ENCODE measurements at places on chromosomes 7 and 10.

- no peak for DNase-seq
Measured at GRCh38 chr7:135160098-135160857, 10.2 kb downstream of the CYREN start.

DNA sequence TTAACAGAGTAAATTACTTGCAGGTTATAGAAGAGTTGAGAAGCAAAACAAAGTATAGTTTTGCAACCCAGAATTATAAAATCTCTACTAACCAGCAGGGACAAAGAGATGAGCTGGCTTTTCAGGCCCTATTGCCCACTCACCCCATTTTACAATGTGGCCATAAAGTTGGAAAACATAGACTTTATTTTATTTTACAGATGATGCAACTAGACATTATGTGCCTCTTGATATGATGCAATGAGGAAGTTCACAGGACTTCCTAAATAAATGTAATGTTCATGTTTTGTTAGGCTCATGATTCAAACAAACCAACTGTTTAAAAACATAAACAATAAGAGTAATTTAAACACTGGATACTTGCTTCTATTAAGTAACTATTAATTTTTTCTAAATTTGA, 141.1 kb upstream of the WNT16 start:
- DNase-seq = no peak

DNA sequence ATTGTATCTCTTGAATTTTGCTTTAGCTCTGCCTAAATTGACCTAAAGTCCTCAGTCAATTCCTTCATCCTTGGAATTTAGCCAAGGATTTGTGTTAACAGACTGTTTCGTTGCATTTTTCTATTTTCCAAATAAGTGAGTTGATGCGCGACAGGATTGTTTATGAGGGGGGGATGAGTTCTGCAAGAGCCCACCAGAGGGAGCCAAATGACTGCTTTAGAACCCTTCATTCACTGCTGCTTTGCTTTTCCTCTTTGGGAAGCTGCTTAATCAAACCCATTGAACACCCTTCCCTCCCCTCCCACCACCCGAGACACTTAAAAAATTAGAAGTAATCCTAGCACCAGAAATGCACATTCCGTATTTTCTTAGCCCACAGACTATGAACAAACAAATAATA, 33.7 kb upstream of the PTF1A start:
- no peak for DNase-seq

- no peak for DNase-seq
Measured at GRCh38 chr7:77538281-77539212, 1.5 kb downstream of the PTPN12 start.

DNA sequence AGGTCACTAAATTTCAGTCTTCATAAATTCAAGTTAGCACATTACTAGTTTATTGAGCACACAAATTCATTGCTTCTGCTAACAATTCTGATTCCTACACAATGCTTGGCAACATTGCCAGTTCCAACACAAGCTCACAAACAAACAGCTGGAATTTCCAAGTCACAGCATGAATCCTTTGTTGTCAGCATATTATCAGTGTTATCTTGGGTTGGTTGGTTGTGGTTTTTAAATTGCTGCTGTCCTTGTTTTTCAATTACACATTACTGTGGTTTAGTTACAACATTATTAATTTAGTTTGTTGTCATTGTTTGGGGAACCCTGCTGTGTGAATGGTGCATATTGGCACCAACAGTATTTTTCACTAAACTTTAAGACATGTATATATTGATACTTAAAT, 86.0 kb upstream of the ARID5B start:
- DNase-seq = no peak

- no peak for DNase-seq
Measured at GRCh38 chr10:57222129-57222528, 861.1 kb upstream of the ZWINT start.

- DNase-seq = no peak
Measured at GRCh38 chr10:43026039-43026973, 50.6 kb upstream of the RET start.

DNA sequence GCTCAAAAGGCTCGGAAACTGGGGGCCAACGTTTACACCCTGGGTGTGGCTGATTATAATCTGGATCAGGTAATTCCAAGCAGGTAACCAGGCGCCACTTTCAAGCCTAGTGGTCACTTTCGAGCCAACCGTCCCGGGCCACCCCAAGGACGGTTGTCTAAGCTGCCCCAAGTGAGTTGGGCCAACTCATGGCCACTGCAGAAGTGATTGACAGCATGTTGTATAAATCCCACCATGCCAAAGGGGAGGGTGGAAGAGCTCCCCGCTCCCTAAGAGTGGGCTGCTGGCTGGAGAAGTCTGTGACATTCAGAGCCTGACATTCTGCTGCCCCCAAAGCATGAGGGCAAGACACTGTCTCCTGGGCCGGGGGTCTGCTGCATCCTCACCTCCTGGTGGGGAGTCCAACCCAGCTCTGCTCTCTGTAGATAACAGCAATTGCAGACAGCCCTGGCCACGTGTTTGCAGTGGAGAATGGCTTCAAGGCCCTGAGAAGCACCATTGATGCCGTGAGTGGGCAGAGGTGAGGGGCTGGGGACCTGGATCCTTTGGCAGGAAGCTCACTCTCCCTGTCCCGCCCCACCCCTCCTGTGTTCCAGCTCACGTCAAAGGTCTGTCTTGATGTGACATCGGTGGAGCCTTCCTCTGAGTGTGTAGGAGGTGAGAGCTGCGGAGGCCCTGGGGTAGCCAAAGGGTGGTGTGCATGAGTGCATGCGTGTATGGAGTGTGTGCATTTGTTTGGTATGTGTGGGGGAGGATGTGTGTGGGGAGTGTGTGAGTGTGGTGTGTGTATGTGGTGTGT, 10.8 kb downstream of the ANTXRL start:
- no peak for DNase-seq

DNA sequence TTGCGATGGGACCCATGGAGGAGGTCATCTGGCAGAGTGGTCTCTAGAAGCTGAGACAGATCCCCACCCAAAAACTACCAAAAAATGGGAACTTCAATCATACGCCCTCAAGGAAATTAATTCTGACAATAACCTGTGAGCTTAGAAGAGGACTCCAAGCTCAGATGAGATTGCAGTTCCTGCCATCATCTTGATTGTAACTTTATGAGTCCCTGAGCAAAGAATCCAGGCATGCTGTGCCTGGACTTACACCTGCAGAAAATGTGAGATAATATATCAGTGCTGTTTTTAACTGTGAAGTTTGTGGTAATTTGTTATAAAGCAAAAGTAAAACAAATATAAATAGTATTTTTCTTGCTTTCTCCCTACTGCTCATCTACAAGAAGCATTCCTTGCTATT, 299.6 kb upstream of the MBL2 start:
- DNase-seq = no peak

DNA sequence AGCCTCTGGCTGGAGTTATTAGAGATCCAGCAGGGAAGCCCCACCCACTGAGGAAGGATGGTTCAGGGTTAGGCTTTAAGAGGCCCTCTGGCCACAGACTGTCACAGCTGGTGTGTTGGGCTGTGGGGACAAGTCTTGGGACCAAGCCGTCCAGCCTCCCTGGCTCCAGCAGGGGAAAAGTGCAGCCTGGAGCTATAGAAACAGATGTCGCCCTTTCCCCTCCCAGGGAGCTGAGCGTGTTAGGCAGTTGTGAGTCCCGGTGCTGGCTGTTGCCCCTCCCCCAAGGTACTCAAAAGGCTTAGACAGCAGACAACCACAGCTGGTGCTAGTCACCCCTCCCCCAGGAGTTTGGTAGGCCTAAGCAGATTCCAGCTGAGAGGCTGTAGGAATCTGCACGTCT, 143.4 kb downstream of the TMEM168 start:
- DNase-seq = no peak

- DNase-seq = no peak
Measured at GRCh38 chr7:30865076-30865475, 46.6 kb upstream of the AQP1 start.

DNA sequence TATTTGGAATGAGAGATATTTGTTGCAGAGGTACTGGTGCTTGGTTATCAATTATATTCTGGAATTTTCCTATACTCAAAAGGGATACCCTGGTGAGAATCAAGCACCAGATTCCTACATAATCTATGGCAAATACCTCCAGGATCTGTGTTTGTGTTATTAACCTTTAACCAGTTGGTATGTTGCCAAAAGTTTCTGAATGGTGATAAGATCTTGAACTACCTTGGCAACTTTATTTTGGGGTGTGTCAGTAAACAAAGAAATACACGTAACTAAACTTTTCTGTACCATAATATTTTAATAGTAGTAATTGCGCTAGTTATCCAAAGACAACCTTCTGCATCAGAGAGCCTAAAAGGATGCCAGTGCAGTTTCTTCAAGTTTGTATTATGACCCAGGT, 13.4 kb downstream of the SCIN start:
- no peak for DNase-seq

DNA sequence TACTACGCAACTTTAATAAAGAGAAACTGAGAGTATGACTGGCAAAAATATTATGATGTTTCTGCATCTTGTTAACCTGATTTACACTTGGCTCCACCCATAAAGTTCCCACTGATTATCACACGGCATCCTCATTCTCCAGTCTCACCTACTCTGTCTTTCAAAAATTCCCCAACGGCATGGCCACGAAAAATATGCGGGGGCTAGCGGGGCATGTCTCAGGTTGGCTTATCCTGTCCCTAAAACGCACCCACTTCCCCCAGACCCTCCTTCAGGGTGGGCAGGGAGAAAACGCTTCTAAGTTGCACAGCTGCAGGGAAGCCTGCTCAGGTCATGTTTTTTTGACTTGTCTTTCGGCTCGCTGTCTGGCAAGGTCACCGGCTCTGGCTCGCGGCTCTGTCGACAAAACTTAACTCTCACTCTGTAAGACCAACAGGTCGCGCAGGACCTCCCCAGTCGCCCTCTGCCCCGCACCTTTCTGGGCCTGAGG, 3.8 kb downstream of the CDK6 start:
- DNase-seq = no peak

- no peak for DNase-seq
Measured at GRCh38 chr7:49852619-49853462, 79.4 kb downstream of the VWC2 start.
